EH (cell line): ENCODE measurements at places on chromosomes 2 and 18.
A peak's percentile ranks its signal among the peaks of the same experiment; 100 is the strongest.

- DNase-seq: peak; percentile 90
These were observed 80.5 kb upstream of the ITPRID2 start for GRCh38 chr2:181810823-181811695.

- DNase-seq: no peak
These were observed 11.2 kb upstream of the FOSL2 start for GRCh38 chr2:28381225-28382180.

DNA sequence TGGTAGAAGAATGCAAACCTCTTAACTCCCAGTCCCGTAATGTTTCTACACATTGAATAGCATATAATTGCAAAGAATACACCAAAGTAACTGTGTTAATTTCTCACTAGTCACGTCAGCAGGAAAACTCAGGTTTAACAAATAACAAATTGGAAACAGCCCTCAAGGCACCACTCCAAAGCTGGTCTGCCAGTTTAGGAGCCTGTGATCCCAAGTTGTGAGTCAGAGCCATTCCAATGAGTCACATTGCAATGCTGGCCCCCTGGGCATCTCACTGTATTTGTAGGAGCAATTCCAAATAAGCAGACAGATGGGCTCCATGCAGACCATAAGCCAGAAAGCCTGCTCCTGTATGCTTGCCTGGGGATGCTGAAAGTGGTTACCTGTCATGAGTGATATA lies 143.2 kb upstream of the SETBP1 start:
- peak; percentile 95 for DNase-seq

DNA sequence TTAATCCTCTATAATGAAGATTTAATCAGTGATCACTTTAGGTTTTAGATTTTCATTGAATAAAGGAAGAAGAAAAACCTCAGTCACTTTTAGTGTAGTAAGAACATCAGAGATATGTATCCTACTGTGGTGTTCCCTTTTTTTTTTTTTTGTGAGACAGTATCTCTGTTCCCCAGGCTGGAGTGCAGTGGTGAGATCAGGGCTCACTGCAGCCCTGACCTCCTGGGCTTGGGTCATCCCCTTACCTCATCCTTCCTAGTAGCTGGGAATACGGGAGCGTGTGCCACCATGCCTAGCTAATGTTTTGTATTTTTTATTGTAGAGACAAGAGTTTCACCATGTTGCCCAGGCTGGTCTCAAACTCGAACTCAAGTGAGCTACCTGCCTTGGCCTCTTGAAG lies 5.1 kb downstream of the SLC39A10 start:
- no peak for DNase-seq

DNA sequence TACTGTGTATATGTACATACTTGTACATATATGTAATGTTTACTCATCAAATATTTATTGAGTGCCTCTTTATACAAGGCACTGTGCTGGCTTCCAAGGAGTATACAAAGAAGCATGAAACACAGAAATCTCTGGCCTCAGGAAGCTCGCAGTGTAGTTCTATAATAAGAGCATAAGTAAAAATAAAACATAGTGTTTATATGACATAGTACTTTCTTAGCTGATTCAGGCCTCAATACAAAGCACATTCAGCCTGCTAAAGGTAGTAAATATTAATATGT lies 13.9 kb downstream of the STAMBP start:
- DNase-seq: no peak

DNA sequence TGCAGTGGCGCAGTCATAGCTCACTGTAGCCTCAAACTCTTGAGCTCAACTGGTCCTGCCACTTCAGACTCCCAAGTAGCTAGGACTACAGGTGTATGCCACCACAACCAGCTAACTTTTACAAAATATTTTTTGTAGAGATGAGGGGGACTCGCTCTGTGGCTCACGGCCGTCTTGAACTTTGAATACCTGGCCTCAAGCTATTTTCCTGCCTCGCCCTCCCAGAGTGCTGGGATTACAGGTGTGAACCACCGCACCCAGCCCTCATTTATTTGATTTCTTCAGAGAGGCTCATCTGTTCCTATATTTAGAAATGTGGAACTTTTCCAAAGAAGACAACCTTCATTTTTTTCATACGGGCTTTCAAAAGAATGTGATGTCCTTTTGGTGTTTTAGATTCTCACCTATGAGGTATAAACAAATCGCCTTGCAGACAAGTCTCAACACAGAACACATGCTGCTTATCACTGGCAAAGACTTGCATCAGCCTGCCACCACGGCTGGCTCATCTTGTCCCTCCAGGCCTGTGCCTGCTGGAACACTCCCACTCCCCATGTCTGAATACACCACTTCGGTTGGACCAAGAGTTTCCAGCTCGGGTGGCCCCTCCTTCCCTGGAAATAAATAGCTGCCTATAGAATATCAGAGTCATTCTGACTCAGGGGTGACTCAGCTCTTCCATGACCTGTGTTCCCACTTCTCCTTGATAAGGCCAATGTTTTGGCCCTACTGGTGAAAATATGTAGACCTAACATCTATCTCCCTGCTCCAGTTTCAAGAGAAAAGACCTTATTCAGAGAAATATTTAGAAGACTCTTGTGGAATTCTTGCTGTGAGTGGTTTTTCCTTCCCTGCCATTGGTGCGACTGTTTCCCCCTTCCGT lies 202.6 kb downstream of the TGIF1 start:
- peak; percentile 98 for DNase-seq

GRCh38 chr2:16155766-16156165 lies 215.4 kb downstream of the MYCN start:
- DNase-seq: no peak
